ENCODE measurements at places on chromosomes 2 and 18.

- DNase-seq = no peak
Observed at GRCh38 chr2:105597011-105597805, 147.5 kb upstream of the NCK2 start.

DNA sequence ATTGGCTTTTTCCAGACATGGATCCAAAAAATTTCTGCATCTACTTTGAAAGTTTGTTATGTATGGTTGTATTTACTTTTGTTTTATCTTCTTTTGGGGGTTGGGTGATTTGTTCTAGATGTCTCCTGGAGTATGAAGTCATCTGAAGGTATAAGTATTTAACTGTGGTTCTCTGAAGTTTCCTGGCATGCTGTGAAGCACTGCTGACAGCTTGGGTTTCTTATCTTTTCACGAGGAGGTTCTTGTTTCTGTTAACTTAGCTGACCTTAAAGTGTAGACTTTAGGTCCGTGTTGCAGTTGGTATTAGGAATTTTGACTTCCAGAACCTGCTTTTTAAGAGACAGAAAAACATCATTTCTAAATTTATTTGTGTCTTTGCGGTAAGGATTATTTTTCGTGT, 15.9 kb downstream of the GLS start:
- no peak for DNase-seq

DNA sequence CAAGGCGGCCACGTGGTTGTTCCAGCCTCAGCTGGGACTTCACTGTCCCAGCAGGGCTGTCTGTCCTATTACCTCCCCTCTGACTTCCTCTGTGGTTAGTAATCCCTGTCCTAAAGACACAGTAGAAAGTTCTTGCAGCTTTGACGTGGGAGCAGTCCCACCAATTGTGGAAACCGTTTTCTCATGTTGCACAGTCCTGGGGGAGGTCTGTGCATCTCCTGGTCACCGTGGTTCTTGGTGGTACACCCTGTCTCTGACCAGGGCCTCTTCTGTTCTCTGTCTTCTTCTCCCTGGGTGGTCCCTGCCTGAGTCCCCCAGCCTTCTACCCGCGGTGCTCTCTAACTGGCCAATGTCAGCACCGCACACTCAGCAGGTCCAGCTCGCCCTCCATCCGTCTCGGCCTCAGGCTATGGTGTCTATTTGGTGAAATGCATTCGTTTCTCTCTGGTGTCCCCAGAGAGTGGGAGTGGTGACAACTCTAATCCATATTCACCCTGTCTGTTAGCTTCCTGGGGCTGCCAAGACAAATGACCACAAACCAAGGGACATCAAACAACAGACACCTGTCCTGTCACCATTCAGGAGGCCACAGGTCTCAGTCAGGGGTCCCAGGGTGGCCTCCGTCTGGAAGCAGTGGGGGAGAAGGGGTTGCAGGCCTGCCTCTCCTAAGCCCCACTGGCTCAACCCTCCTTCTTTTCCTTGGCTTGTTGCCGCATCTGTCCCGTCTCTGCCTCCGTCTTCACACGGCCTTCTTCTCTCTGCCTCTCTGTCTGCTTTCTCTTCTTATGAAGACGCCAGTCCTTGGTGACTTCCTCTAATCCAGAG, 99.8 kb downstream of the SH3BP4 start:
- peak; percentile 87 for DNase-seq

DNA sequence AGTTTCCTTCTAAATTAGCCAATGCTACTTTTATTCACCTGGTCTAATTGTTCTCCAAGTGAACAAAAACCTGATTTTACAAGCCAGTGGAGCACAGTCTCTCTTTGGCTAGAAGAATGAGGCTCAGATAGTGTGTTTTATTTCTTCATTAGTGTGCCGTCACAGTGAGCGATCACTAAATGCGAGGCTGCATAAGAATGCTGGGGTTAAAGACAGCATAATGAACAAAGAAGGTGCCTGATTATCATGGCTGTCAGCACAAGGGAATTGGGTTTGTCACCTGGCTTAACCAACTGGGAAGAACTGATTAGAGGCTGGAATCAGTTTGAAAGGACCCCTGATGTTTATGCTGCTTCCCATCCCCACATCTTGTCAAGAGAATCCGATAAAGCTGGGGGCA, 76.4 kb downstream of the EPHA4 start:
- no peak for DNase-seq

DNA sequence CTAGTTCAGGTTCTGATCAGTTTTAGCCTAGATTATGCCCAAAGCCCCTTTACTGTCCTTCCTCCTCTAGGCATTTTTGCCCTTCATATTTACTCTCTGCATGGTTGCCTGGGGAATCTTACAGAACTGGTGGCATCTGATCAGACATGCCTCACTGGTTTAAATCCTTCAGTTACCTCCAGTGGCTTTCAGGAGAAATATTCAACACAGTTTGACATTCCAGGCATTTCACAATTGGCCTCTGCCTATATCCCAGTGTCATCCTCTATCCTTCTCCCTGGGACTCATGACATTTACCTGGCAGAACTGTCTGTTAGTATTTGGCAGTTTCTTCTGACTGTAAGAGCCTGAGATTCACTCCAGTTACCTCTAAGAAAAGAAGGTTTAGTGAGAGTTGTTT, 152.9 kb upstream of the MEIS1 start:
- DNase-seq = no peak

DNA sequence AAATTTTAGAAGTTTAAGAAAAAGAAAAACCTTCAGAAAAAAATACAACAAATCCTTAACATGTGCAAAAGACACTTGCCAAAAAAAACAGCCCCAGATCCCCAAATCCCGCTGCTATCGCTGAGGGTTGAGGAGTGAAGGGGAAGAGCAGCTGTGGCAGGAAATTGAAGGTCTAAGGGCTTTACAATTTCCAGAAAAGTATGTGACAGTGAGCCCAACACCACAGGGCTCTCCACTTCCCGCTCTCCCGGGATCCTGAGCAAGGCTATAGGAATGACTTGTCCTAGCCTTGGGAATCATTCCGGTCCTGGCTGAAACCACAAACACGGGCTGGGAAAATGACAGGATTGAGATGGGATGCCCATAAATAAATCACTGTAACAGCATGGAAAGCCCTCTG, 191.4 kb downstream of the TMEM163 start:
- DNase-seq = peak; percentile 57

GRCh38 chr2:207505728-207506127, 24.0 kb upstream of the CREB1 start:
- DNase-seq = peak; percentile 97

- no peak for DNase-seq
Observed at GRCh38 chr2:64124571-64124970, 19.6 kb downstream of the PELI1 start.

DNA sequence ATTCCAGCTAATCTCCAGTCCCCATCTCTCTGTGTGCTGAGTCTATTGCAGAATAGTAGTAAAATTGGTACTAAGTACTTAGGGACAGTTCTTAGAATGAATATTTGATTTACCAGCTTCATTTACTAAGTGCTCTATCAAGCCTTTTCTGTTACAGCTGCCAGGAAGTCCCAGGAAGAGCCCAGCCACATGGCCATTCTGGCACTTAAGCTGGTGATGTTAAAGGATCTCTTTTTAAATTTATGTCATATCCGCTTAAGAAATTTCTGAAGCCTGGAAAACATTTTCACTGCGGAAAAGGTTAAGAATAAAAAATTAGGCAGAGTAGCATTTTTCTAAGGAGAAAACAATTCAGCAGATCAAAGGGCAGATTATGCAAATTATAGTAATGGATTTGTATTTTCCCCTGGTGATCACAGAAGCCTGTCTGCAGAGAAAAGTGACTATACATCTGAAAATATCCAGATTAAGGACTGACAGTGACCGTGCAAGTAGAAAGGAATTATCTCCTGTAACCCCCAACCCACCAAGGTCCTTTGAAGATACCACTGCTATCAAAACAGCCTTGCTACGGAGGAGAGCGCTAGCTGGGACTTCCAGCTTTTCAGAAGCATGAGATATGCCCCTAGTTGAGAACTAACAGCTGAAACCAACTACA, 260.8 kb downstream of the SH3BP4 start:
- no peak for DNase-seq

DNA sequence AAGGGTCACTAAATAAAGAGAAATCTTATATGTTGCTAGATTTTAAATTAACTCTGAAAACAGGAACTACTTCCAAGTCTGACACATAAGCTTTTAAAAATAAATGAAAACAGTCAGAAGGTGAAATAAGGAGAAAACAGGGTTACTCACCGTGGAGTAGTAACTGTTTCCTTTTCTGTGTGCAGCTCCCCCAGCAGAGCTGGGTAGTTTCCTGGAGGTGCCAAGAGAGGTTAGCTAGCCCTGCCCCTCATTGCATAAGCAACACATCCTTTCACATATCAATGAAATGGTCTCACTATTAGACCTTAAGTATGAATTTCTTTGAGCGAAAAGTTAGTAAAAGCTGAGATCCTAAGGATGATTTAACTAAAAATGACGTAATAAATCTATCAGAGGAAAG, 54.0 kb upstream of the GPR75 start:
- peak; percentile 35 for DNase-seq

DNA sequence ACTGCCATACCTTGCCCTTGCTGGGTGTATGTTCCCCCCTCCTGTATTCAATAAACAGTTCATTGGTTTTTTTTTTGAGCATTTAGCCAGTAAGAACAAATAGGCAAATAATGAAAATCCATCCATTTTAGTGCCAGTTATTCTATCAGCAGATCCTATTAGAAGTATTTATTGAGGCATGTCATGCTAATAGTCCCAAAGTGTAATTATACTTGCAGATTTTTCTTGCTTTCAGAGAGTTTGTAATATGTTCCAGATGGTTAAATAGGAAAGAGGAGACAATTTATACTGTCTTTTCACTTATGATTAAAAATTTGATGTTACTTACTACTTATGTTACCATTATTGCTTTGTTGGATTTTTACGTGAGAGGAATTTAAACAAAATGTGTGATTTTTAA, 127.6 kb downstream of the NCOA1 start:
- no peak for DNase-seq

DNA sequence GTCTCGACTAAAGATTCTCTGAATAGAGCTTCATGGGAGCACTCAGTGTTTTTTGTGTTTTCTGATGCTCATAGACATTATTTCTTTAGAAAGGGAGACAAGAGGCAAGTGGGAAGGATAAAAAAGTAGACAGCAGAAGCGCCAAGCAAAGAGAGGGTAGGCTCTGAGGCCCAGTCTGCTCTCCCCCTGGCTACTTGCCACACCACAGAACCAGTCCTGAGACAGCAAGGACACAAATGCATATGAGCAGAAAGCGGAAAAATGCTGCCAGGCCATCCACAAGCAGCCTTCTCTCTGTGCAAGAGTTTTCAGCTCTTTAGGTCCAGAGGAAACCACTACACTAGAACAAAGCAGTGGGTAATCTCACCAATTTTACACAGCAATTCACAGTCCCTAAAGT, 285.4 kb downstream of the ZNF521 start:
- DNase-seq = peak; percentile 23

DNA sequence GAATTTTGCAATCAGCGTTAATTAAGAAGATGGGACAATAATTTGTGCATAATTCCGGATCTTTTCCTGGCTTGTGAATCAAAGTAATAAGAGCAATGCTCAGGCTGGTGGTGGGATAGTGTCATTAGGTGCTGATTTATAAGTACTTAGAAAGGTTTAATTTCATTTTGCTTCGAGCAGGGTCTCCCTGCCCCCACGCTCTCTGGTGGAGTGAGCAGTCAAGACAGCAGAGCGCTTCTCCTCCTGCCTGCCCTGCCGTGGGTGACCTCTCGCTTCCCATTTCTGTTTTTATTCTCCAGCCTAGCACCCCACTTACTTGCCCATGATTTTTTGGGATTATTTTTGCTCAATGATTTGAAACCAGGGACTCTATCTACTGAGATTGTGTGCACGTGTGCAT, 7.1 kb downstream of the ASB18 start:
- no peak for DNase-seq

DNA sequence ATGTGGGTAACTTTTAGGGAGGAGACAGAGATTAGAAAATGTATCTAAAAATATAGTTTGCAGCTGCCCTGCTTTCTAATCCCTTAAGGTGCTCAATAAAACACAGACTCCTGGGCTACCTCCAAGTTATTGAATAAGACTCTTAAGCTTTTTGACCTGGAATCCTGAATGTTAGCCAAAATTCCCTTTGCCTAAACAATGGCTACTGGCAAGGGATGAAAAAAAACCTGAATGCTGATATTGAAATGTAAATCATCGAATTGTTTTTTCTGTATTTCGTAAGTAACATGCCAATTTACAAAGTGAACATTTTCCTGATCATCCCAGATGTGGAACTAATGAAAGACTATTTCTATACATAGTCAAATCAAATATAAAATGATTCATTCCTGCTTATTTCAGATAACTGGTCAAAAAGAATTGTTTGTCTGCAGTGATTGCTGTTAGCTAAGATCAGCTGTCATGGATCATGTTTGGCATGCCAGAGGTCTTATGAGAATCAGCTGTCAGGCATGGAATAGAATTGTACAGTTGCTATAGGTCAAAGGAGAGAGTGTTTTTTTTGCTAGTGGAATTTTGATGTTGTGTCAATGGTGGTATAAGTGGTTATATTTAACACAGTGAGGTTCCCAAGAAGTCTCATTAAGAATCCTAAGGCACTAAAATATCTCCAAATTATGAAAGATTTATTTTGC, 363.6 kb upstream of the CWC22 start:
- no peak for DNase-seq

Data from fibroblast of skin of right biceps (primary cell).